Esophagus muscularis mucosa (tissue), 4 donors: ENCODE measurements at places on chromosomes 3 and 15. TPM values are rescaled to one million over a fixed set of nuclear protein-coding genes. Genes with fewer than 3 reads are reported as not detected.

DNA sequence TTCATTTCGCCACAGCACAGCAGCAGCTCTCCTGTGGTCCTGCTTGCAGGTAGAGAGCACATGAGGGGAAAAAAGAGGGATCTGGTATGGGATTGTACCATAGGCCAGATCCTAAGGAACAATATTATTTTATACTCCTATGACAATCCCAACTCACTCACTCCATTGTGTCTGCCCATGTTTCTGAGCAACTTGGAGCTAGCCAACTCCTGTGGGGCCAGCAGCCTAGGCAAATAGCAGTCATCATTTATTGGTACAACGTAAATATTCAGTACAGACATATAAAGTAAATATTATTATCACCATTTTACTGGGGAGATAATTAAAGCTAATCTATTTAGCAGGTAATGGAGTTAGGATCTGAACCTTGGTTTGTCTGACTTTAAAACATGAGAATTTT lies 148.4 kb downstream of the MECOM start:
- no peaks in the 10 kb centered on the region for H3K4me1 ChIP-seq
- no peak for DNase-seq
- H3K36me3 ChIP-seq, result no peaks in the 10 kb centered on the region
- no peak overlapping the region for H3K4me3 ChIP-seq

- H3K4me3 ChIP-seq, result no peak overlapping the region
- H3K27me3 ChIP-seq, result no peaks in the 10 kb centered on the region
- no peak overlapping the region for H3K27ac ChIP-seq
These were observed 95.8 kb downstream of the CNTN3 start for GRCh38 chr3:74518610-74519009.

DNA sequence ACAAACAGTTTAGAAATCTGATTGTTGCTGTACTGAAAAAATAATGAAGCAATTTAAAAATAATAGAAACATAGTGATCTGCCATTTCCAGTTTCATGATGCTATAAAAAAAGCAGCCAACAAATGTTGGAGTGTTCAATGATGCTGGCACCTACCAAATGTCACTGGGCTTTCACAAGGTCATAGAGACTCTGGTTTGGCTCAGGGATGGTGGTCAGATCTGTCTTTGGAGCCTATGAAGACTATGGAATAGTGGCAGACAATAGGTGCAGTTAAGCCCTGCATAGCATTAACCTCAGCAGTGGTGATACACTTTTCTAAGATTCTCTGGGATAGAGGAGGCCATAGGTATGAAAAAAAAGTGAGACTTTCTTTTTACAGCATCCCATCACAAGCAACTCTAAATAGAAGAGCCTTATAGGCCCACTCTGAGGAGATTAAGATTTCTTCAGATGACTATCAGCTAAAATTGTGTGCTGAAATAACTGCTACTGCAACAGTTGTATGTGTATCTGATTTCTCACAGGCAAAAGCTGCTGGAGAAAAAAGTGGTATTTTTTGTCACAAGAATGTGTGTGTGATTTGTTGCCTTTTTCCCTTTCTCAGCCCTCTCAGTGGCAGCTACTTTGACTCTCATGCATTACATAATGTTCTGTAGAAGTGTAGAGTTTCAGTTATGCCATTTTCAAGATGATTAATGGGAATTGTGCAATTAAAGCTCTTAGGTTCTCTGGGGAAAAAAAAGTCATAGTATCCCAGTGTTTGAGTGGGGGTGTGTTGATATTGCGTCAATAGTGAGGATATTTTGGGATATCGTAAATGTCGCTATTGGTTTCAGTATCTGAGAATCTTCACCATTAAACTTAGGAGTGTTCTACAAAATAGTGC lies 137.4 kb downstream of the MBNL1 start:
- H3K36me3 ChIP-seq, result no peaks in the 10 kb centered on the region
- H3K27me3 ChIP-seq, result no peaks in the 10 kb centered on the region
- H3K27ac ChIP-seq, result peak overlapping the region; percentile 73
- no peak for DNase-seq

DNA sequence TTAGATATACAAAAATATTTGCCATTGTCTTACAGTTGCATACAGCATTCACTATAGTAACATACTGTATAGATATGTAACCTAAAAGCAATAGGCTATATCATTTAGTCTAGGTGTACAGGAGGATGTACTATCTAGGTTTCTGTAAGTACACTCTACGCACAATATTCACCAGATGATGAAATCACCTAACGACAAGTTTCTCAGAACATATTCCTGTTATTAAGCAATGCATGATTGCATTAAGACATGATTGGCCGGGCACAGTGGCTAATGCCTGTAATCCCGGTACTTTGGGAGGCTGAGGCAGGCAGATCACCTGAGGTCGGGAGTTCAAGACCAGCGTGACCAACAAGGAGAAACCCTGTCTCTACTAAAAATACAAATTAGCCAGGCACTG lies 14.5 kb upstream of the PRKCI start:
- H3K27me3 ChIP-seq, result no peaks in the 10 kb centered on the region
- no peaks in the 10 kb centered on the region for H3K36me3 ChIP-seq
- no peaks in the 10 kb centered on the region for H3K4me1 ChIP-seq
- DNase-seq, result no peak

The XCR1 gene
- total RNA-seq, result not detected

The BRK1 gene
- total RNA-seq, result 107 TPM

- peaks cover 50% of the 10 kb centered on the region for H3K4me1 ChIP-seq
- DNase-seq, result no peak
- no peaks in the 10 kb centered on the region for H3K27me3 ChIP-seq
- H3K36me3 ChIP-seq, result no peaks in the 10 kb centered on the region
These were observed 5.7 kb downstream of the TNFAIP8L3 start for GRCh38 chr15:51089041-51089440.

GRCh38 chr3:29255854-29256696 lies 24.8 kb upstream of the RBMS3 start:
- H3K27me3 ChIP-seq, result no peaks in the 10 kb centered on the region
- H3K4me1 ChIP-seq, result no peaks in the 10 kb centered on the region
- no peak for DNase-seq
- H3K36me3 ChIP-seq, result no peaks in the 10 kb centered on the region
- H3K4me3 ChIP-seq, result no peak overlapping the region
- H3K27ac ChIP-seq, result no peak overlapping the region

GRCh38 chr3:119073258-119074001 lies 38.8 kb upstream of the IGSF11 start:
- H3K4me1 ChIP-seq, result no peaks in the 10 kb centered on the region
- H3K27me3 ChIP-seq, result no peaks in the 10 kb centered on the region
- H3K36me3 ChIP-seq, result no peaks in the 10 kb centered on the region
- H3K27ac ChIP-seq, result no peak overlapping the region
